ENCODE measurements at places on chromosomes 4 and X.

GRCh38 chr4:73892966-73893365 lies 23.8 kb downstream of the CXCL1 start:
- no peaks in the 10 kb centered on the region for H3K36me3 ChIP-seq
- H3K27ac ChIP-seq: no peak overlapping the region
- no peaks in the 10 kb centered on the region for H3K27me3 ChIP-seq
- no peaks in the 10 kb centered on the region for H3K4me1 ChIP-seq
- H3K4me3 ChIP-seq: no peak overlapping the region

DNA sequence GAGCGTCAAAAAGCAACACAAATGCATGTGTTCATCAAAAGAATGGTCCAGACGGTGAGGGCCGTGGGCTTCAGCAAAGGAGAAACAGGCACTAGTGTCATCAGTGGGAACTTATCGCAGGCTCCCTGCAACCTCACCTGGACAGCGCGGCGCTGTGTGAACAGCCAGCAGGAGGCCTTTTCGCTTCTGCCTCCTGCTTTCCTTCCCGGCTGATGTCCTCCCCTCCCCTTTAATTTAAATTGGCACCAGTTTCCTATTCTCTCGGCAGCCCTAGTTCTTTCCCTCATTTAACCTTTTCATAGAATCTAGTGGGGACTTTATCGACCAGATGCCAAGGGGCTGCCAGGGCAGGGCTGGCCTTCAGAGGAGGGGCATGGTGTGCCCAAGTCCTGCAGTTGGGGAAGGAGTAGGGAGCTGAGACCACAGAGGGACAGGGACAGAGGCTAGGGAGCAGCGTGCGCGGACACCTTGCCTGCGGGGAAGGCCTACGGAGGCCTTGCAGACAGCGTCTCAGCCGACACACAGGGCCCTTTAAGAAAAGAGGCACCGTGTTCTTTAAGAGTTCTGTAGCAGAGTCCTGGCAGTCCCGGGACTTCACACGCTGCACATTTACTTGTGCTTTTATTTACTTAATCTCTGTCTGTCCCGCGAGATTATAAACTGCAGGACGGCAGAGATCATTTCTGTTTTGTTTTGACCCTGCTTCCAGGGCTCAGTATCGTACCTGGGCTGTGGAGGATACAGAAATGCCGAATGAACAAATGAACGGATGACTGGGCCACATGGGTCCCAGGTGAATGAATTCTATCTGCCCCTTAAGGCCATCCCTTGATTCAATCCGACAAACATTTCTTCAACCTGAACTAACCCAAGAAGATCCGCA lies 8.4 kb upstream of the SORBS2 start:
- no peaks in the 10 kb centered on the region for H3K36me3 ChIP-seq
- DNase-seq: no peak
- H3K27me3 ChIP-seq: no peaks in the 10 kb centered on the region

DNA sequence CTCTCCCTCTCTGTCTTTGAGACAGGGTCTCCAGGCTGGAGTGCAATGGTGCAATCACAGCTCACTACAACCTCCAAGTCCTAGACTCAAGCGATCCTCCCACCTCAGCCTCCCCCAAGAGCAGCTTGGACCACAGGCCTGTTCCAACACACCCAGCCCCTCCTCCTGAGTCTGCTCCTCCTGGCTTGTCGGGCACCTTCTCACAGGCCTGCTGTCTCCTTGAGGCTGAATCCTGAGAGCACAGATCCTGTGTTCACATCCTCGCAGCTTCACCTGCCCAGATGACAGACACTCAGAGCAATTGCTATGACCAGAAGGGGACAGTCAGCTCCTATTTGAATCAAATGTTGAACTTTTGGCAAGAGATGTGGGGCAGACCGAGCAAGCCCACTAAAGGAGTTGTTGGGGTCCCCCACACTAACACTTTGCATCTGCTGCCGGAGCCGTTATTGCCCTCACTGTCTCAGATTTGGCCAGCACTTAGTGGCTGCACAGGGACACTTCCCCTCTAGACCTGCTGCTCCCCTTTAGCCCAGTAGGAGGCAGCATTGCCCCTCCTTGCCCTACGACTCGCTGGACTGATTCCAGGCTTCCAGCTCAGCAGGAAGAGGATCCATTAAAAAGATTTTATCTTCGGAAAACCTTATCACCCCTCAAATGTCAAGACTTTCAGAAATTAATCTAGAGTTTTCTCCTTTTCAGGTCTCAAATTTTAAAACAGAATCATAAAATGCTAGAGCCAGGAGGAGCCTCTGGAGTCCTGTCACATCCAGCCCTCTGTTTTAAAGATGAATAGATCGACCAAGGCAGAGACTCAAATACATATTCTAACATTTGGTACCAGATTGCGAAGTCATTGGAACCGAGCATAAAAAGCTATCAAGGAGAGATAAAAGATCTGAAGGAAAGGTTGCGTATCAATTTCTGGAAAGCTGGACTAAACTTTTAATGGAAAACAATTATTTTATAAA lies 113.7 kb downstream of the USP46 start:
- no peak overlapping the region for H3K4me3 ChIP-seq
- H3K4me1 ChIP-seq: peaks cover 9% of the 10 kb centered on the region
- no peaks in the 10 kb centered on the region for H3K36me3 ChIP-seq
- peak; percentile 82 for DNase-seq
- H3K27ac ChIP-seq: no peak overlapping the region

DNA sequence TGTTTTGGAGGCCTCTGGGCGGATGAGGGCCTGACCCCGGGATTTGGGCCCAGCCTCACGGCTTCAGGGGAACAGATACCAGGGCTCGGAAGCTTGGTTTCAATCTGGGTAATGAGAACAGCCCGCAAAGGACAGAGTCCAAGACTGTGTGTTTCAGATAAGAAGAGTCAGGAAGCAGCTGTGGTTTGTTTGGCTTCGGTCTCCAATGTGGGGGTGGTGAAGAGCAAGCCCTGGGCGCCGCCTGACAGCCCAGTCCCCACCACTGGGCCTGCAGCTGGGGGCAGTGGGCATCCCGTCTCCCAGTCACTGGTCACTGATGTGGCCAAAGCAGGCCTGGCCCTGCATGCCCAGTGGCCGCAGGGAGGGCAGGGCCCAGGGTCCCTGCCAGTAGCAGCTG lies 9.1 kb downstream of the WFS1 start:
- H3K4me3 ChIP-seq: no peak overlapping the region
- no peaks in the 10 kb centered on the region for H3K27me3 ChIP-seq
- peaks cover 71% of the 10 kb centered on the region for H3K4me1 ChIP-seq
- peak; percentile 92 for DNase-seq

GRCh38 chrX:142891046-142891445 lies 134.7 kb upstream of the SPANXN4 start:
- DNase-seq: no peak
- no peak overlapping the region for H3K4me3 ChIP-seq
- no peak overlapping the region for H3K27ac ChIP-seq
